ENCODE measurements at places on chromosomes 12 and 14.

DNA sequence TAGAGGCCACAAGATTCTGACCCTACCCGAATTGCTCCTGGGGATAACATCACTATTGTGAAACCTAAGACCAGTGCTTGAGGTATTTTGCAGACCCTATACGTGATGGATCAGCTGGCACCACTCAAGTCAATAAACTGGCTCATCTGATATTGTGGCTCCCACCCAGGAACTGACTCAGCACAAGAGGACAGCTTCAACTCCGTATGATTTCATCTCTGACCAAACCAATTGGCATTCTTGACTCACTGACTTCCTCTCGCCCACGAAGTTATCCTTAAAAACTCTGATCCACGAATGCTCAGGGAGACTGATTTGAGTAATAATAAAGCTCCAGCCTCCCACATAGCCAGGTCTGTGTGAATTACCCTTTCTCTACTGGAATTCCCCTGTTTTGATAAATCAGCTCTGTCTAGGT, 1036.1 kb upstream of the TMEM132C start:
- peak; percentile 48 for DNase-seq

- DNase-seq, result no peak
These were observed 79.9 kb downstream of the PHLDA1 start for GRCh38 chr12:75951399-75952278.

DNA sequence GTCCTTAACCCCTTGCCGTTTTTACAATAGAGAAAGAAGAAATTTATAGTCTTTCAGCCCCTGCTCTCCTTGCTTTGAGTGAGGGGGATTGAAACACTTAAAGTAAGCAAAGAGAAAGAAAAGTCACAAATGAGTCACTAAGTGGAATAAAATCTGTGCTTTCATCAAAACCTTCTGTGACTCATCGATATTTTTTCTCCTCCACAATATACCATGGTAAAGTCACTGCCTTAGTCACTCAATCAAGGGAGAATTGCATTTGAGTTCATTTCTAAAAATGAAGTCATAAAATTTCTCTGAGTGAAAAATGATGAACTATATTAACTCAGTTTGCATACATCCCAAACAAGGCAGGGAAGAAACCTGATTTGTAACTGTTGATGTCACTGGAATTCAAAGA, 470.3 kb downstream of the FOXG1 start:
- DNase-seq, result no peak

DNA sequence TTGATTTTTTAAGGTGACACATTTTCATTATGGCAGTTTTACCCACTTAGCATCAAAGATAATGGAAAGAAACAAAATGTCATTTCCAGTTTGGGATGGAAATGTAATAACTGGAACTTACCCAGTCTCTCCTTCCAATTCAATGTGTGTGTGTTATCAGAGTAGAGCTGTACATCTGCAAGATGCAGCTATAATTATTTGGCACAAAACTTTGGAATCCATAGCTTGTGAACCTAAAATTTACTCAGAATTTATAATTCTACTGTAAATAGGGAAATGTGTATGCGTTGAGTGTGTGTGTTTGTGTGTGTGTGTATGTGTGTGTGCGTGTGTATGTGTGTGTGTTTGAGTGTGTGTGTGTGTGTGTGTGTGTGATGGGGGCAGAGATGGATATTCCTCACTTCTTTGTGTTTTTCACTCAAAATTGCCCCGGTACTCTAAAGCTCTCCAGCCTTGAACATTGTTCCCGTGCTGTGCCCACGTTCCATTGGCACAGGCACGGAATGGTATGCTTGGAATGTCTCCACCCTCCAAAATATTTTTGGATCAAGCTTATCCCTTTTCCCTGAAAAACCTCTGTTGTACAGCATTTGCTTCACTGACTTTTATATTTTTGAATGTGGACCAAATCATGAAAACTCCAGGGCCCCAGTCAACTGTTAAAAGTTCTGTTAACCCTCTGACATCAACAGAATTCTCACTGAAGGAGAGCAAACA, 150.2 kb upstream of the BMP4 start:
- DNase-seq, result no peak

DNA sequence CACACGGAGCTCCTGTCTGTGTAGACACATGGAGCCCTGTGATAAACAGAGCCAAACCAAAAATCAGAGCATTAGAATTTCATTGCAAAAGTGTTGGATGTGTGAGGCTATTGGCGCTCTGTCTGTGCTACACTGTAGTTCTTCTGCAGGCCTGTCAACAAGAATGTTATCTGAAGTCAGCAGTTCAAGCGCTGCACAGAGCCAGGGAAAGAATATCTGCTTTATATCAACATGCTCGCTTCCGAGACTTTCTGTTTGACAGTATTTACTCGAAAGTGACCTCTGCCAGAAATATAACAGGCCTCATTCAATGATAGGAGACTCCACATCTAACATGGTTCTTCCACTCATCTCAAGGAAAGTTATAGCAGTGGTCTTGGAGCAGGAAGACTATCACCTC, 118.3 kb downstream of the CCER1 start:
- DNase-seq, result no peak

DNA sequence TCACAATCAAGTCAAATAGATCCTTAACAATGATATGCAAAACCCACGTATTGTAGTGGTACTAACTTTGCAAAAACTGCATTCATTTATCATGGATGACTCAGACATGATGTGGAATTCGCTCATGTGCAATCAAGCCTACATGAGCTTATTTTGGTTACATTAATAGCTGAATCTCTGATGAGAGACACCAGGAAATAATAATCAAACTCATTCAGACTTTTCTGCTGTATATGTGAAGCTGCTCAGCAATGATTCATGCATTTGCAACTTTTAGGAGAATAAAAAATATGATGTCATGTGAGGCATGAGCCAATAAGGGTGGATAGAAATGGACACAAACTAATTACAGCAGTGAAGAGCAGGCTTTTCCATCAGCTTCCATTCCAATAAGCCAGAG, 1075.8 kb upstream of the TMEM132C start:
- no peak for DNase-seq

DNA sequence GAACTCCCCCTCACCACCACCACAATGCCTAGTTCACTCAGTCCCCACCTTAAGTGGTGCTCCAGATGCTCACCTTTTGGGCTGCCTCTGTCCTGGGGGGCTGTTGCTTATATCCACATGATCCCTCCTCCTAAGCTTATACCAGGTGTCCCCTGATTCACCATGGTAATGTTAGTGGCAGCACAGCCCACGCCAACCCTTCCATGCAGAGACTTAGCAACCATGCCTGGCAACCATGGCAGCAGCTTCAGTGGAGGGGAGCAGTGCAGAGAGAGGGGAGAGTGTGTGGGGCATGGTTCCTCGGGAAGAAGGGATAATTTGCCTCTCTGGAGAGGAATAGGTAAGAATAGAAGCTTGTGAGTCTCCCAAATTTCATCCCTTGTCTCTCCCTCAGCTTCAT, 1.2 kb upstream of the DDN start:
- DNase-seq, result no peak

- no peak for DNase-seq
These were observed 67.4 kb downstream of the PHLDA1 start for GRCh38 chr12:75964150-75964549.

GRCh38 chr12:122318607-122319605, 52.6 kb upstream of the VPS33A start:
- DNase-seq, result no peak

Data from HCT116 (cell line).